ENCODE measurements at places on chromosomes 11 and 22.

GRCh38 chr11:64801158-64801464 lies 1.9 kb downstream of the MAP4K2 start:
- DNase-seq = no peak

DNA sequence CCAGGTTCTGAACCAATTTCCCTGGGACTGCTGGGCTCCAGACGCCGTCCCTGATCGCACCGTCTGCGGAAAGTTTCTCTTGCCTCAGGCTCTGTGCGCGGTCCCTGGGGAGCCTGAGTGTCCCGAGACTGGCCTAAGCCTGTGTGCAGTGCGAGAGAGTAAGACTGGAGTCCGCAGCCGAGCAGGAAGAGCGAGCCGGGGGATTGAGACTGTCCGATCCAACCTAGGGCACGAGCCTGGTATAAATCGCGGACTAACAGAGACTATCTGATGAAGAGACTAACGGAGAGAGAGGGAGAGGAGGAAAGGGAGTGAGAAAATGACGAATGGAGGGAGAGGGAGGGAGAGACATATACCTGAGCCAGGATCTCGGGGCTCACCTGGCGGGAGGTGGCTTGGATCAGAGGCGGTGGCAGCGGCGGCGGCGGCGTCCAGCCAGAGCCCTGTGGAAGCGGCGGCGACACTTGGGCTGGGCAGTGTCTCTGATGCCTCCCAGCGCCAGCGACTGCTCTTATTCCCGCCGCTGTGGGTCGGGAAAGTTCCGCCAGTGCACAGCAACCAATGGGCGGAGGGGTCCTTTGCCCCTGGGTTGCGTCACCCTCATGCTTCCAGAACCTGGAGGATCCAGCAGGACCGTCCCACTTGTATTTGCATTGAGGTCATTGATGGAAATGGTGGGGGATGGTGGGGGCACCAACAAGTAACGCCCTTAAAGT lies at the start of gene CALCA:
Gene CALCA, minus strand, starts transcription at position 487 of the 716 bp plus-strand sequence. CDS start 1,159 bp downstream, outside the sequence.
- DNase-seq = no peak

- no peak for DNase-seq
Measured at GRCh38 chr11:43576320-43576802, 104.2 kb upstream of the HSD17B12 start.

DNA sequence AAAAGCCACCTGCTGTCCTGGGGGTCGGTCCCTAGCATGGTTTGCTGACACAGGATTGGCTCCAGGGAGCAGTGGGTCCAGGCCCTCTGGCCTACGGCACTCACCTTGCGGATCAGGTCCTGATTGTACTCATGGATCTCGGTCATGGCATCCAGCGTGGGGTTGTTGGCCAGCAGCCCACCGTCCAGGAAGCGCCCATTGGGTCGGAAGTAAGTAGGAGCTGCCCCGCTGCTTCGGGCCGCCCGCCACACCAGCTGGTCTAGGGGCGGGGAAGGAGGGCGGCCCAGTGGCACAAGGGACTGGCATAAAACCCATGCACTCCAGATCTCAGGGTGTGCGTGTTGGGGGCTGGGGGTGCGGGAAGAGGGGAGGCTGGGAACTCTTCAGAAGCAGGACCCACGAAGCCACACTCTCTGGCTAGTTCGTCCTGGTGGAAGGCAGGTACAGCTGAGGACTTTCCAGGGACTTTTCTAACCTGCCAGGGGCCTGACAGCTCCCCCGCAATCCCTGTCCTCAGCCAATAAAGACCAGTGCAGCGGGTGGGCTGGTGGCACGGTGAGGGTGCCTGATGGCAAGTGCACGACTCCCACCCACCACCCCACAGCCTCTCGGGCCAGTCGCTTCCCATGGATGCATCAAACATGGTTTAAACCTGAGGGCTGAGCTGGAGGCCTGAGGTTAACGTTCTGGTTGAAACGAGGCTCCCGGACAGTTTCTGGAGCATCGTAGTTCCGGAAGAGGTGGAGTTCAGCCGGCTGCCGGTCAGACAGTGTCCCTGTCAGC lies 5.1 kb upstream of the BAIAP2L2 start:
- DNase-seq = no peak

DNA sequence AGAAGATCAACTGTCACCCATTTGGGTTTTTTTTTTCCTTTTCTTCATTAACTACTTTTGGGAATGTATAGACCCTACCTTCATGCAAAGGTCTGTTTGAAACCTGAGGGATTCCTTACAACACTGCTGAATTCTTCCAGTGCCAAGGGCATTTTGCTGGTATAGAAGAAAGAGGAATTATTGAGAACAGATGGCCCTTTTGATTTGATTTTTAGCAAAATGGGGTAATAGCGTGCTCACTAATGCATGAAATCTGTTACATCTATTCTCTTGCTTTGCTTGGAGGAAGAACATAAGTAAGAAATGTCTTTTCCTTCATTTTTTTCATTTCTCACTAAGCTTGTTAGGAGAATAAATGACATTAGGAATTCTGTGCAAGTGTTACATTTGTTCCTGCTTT lies 501.9 kb downstream of the TMEM135 start:
- no peak for DNase-seq

Data from stimulated activated CD8-positive, alpha-beta memory T cell treated with anti-CD3 and anti-CD28 coated beads, Interleukin-4, amount 100 ng/mL, for 1 hour (primary cell).